Placental pericyte (primary cell): ENCODE measurements at places on chromosomes 2 and 18. TPM values are rescaled to one million over a fixed set of nuclear protein-coding genes. Genes with fewer than 3 reads are reported as not detected.

Gene MPHOSPH10
- total RNA-seq: 17.5 and 21.0 TPM in 2 replicates

Gene SLC9A4
- not detected in 2 replicates for total RNA-seq

Gene PER2
- total RNA-seq: 5.9 and 9.4 TPM in 2 replicates

Gene FAM124B
- total RNA-seq: 0.22 and 0.57 TPM in 2 replicates

Gene SERPINB11
- not detected in 2 replicates for total RNA-seq
